ENCODE measurements at places on chromosomes 11 and 22. TPM values are rescaled to one million over a fixed set of nuclear protein-coding genes. Genes with fewer than 3 reads are reported as not detected.

DNA sequence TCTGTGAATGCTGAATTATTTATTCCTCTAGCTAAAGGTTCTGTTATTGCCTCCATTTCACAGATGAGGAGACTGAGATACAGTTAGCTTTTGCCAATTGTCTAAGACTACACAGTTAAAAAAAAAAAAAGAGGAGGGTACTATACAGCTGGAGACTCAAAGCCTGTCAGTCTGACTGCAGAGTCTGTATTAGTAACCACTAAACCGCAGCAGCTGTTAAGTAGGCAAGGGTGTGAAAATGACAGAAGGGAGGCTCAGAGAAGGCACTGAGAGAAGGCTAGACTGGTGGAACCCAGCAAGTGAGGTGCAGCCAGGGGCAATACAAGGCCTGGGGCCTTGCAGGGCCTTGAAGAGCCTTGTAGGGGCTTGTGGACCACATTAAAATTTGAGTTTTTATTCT lies 181.2 kb downstream of the CSNK2A3 start:
- DNase-seq, result no peak

- DNase-seq, result no peak
Observed at GRCh38 chr22:39437791-39438704, 18.8 kb upstream of the MGAT3 start.

- DNase-seq, result peak; percentile 58
Observed at GRCh38 chr11:125950696-125951651, 5.1 kb downstream of the VSIG10L2 start.

- no peak for DNase-seq
Observed at GRCh38 chr11:60133917-60134316, 45.5 kb downstream of the MS4A2 start.

DNA sequence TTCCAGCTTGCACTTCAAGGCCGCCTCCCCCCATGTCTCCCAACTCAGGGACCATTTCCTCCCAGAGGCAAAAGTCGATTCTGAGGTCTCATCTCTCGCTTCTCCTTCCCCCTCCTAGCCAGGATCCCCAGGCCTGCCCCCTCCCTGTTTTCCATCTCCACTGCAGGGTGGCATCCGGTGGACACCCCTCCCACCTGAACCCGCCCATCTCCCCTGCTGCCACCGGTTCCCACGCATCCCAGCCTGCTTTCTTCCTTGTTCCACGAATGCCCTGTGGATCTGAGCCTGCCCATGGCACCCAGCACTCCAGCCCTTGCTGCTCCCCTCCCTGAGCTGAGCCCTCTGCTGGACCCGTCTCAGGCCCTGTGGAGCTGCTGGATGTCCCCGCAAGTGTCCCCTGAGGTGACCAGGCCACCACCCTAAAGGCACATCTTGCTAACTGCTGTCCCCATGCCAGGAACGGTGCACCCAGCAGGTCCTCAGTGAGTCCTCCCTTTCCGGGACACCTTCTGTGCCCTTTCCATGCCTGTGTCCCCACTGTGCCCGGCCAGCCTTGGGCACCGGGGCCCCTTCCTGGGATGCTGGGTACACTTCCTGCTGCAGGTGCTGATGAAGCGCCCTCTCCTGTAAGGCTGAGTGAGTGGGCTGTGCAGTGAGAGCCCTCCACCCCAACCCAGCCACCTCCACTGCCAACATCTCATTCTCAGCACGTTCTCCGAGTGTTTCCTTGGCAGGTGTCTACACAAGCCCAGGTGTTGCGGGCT lies 936 bp downstream of the IL17REL start:
- no peak for DNase-seq

MYRF gene
- polyA plus RNA-seq, result 10.6 TPM

GGTLC2 gene
- polyA plus RNA-seq, result 0.09 TPM

INPPL1 gene
- polyA plus RNA-seq, result 120 TPM

Measured in IMR-90 (cell line).